ENCODE measurements at places on chromosomes 1 and 21.

DNA sequence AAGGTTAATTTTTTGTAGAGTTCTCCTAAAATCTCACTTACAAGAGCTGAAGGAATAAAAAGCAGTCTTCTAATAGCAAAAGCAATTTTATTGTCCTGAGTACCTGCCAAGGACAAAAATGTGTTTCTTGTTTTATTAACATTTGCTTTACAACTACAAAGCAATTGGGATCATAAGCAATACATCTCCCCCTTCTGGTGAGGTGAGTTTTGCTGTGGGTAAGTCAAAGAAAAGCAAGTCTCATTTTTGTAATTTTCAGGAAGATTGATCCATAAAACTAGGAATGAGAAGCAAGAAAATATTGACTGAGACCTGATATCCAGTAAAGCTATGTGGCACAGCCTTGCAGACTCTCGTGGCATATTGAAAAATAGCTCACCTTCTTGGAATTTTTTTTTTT, 2162.7 kb downstream of the NCAM2 start:
- no peak for DNase-seq

- DNase-seq = no peak
Measured at GRCh38 chr1:241779897-241780296, 68.1 kb upstream of the EXO1 start.

DNA sequence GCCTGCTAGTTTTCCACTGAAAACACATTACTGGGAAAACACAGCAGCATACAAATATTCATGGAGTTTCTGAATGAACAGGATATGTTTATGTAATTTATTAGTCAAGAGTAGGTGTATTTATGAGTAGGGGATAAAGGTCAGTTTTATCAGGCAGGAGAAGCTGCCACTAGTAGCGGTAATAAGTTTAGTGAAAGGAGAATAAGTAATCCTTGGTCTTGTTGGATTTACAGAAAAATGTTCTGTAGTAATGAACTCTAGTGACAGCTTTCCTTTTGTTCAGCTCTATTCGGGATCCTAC, 1.2 kb downstream of the MAST2 start:
- no peak for DNase-seq

DNA sequence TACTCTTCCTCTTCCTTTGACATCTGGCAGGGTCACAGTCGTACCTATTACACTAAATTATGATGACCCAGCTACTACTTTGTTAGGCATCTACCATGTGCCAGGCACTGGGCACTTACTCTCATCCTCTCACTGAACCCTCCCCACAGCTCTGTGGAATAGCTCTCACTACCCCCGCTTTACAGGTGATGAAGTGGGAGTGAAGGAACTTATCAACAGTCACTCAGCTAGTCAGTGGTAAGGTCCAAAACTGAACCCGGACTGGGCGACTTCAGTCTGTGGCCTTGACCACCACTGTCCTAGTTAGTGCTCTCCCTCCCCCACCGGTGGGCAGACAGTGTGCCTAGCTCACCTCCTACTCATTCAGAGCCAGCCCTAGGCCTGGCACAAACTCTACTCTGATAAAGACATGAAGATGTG, 12.3 kb downstream of the ADGRB2 start:
- DNase-seq = no peak

GRCh38 chr1:215508311-215508710, 58.8 kb upstream of the KCTD3 start:
- no peak for DNase-seq
